ENCODE measurements at places on chromosomes 6 and 20.

DNA sequence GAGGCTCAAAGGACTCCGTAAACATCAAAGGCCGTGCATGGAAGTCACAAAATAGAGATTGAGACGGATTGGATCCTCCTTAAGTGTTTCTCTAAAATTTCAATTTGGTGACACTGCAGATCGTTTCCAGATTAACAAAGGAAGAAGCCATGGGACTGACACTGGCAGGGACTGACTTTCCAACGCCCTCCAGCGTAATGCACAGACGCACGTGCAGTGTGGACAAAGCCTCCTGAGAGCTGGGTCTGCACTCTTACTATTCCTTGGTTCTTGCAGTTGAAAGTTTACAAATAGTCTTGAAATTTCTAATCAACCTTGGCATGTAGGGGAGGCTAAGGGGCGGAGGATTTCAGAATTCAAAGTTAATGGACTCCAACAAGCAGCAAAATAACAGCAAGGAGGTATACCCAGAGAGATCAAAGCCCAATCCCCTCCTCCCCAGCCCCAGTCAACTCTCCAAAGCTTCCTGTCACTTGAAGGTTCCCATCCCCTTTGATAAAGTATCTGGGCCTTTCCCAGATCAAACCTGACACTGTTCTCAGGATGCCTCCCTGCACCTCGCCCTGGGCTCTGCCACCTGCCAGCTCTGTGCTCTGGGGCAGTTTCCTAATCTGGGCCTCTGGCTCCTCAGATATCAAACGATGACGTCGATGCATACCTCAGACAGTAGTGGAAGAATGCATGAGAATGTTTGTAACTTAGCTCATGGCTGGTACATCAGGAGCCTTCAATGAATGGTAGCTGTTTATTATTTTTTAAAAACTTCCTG lies 106.5 kb upstream of the TRAF3IP2 start:
- DNase-seq = no peak

DNA sequence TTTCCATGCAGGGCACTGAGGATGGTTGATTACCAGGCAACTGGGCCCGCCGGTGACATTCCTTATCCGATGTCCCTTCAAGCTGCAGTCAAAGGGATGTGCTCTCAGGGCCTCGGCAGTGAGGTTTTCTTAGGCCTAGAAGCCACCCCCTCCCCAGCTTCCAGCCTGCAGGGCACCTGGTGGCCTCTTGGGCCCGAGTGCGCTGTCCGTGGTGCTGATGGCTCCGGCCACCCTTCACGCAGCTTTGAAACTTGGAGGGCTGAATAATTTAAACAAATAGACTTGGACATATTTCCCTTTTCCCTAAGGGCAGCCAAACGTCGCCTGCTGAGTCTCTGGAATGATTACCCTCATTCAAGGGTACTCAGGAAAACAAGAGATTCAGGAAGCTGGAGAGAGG lies 8.9 kb upstream of the MLN start:
- DNase-seq = no peak

- no peak for DNase-seq
These were observed 48.9 kb upstream of the ECHDC1 start for GRCh38 chr6:127392301-127392700.

DNA sequence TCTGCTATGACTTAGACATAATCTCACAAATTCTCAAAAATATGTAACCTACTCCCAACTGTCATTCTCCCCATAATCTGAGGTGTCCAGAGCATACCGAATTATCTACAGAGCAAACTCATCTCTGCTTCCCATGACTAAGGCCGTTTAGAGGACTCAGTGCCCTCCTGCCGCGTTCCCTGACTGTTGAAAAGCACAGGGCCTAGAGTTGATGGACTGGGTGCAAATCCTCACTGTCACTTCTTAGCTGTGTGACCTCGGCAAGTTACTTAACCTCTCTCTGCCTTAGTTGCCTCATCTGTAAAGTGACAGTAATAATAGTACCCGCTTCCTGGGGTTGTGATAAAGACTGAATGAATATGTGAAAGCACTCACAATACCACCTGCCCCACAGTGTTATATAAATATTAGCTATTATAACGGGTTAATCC lies 4.7 kb upstream of the TUBB2A start:
- DNase-seq = no peak

GRCh38 chr6:36718560-36718959 lies 20.9 kb downstream of the RAB44 start:
- no peak for DNase-seq

DNA sequence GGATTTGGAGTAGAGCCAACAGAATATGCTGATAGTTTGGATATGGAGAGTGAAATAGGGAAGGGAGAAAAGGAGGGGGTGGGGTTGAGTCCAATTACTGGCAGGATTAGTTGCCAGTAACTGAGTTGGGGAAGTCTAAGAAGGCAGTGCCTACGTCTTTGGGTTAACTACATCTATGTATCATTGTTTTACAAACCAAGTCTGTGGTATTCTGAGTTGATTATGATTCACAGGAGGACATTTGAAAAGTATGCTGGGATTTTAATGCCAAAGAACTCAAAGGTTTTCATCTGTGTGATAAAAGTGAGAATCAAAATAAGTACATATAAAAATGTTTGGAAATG lies 14.7 kb downstream of the DSE start:
- no peak for DNase-seq

- DNase-seq = no peak
These were observed 1115.6 kb upstream of the CITED2 start for GRCh38 chr6:140490081-140490480.

GRCh38 chr20:34713194-34713943 lies 9.2 kb downstream of the TP53INP2 start:
- DNase-seq = no peak

DNA sequence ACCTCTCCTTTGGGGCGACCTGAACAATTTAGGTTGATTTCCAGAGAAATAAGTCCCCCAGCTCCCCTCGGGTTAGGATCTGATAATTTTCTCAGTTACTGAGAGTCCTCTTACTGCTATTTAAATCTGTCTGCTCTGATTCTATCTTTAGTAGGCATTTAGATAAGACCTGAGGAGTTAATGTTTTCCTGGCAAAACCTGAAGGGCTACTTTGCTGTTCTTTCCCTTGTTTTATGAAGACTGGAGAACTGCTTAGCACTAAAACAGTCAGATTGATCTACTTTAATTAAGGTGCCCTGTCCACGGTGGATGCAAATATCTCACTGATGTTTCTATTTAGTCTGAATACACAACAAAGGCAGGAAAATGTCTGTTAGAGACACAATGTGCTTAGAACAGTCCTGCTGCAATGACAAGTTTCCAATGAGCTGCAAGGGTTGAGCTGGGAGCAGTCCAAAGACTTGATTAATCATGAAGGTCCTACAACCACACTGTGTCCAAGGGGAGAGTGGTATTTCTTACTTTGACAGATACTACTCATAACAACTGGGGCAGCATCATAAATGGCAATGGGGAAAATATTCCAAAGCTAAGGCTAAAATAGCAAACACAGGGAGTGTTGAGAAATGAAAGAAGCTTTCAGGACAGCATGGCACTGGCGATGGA lies 15.7 kb downstream of the ADTRP start:
- no peak for DNase-seq

DNA sequence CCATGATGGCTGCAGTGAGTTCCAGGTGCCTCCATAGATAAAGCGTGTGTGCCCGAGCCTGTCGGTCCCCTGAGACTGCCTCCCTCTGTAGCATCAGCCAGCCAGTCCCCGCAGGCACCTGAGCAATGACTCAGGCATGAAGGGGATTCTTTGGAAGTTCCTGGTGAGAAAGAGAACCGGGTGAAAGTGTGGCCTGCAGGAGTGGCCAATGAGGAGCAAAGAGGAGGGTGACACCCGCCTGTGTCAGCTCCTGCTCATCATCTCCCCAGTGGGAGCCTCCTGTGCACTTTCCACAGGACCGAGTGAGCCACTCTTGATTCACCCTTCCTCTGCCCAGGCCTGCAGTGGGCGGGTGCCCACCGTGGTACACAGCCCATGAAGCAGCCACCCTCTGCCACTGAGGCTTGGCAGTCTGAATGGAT lies 71.2 kb upstream of the PTPN1 start:
- DNase-seq = no peak

DNA sequence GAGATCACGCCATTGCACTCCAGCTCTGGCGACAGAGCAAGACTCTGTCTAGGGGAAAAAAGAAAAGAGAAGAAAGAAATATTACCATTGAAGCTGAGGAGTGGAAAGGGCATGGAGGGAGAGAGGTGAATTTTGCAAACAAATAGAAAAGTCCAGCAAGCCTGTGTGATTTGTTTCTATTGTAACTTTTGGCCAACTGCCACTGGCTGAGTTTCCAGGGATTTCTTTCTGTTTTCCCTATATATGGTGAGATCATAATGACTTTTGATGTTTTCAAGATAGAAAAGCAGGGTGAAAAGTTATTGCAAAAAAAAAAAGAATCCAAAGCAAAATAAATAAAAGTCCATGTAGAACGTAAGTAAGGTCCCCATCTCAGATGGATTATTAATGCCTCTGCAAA lies 184.2 kb upstream of the RALGAPA2 start:
- no peak for DNase-seq

GRCh38 chr6:122753688-122754056 lies 25.8 kb upstream of the FABP7 start:
- DNase-seq = peak; percentile 62

DNA sequence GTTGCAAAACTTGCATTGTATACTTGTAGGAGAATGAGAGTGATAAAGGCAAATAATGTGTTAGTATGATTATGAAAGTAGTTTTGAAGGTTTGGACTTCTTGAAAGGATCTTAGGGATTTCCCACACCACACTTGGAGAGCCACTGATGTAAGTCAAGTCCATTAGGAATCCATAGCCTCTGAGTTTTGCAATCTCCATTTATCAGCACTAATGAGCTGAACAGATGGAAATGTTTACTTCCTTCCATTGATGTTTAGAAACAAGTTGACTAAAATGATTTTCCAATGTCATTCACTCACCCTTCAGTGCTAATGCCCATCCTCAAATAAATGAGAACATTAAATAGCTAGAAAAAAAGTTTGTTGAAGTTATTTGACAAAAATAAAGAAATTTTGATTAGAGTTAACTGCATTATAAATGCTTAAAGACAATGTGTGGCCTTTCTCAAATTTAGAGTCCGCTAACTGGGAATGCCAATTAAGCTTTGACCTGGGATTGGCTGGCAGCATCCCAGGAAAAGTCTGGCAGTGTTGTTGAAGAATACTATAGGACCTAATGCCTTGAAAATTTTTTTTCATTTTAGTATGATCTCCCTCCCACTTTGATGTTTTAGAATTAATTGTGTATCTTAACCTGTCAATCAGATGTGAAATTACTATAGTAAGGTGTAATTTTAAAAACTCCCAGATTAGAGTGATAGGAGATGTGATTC lies 68.0 kb downstream of the SLC35F1 start:
- no peak for DNase-seq

DNA sequence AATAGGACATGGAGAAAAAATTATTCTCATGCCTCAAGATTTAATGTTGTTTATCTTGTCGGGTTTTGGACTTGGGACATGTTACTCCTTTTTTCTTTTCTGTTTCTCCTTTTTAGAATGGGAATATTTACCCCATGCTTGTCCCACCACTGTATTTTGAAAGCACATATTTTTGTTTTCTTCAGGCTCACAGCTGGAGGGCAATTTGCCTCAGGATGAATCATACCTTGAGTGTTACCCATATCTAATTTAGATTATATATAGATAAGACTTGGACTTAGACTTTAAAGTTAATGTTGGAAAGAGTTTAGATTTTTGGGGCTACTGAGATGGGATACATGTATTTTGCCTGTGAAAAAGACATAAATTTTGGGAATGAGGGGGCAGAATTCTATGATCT lies 541.6 kb upstream of the MAN1A1 start:
- no peak for DNase-seq

DNA sequence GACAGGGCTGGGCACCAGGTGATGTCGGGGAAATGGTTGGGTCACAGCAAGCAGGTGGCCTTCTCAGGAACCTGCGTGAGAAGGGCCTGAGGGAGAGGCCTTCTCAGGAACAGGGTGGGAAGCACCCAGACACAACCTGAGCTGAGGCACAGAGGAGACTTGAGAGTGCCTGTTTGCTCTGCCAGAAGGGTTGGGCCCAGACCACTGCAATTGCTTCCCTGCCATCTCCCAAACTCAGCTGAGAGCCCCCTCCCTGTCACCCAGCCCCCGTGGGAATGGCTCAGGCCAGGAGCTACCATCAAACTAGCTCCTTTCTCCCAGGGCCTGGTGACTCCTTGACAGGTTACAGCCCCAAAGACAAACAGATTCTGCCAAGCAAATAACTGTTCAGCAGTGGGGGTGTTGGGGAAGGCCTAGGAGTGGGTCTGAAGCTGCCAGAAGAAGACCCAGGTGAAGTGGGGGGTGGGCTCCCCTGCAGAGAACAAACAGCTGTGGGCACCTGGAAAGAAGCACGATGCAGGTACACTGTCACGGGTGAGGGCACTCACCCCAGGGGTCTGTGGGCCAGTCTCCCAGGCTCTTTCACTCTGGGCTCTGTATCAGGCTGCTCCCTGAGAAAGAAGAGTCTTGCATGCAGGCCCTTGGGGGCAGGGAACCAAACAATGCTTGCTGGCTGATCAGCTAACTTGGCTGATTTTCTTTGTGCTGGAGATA lies 30.4 kb upstream of the SPDEF start:
- DNase-seq = no peak

- DNase-seq = peak; percentile 66
These were observed 123.3 kb upstream of the COL21A1 start for GRCh38 chr6:56370561-56371211.

- DNase-seq = peak; percentile 83
These were observed 144.4 kb upstream of the MAN1A1 start for GRCh38 chr6:119493980-119494379.

DNA sequence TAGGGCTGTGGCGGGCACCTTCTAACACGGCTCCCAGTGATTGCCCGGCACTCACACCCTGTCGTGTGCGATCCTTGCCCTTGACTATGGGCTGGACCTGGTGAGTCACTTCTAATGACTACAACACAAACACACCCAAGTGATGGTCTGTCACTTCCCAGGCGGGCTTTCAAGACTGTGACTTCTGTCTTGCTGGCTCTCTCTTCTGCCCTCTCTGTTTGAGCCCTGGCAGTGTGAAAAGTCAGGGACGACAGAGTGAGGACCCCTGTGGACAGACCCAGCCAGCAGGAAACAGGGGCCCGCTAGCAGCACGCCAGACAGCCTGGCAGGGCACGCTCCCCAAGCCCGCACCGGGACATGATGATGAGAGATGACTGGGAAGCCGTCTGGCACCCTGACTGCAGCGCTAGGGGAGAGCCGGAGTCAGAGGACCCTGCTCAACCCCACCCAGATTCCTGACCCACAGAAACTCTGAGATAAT lies 43.0 kb downstream of the KIF16B start:
- DNase-seq = no peak

DNA sequence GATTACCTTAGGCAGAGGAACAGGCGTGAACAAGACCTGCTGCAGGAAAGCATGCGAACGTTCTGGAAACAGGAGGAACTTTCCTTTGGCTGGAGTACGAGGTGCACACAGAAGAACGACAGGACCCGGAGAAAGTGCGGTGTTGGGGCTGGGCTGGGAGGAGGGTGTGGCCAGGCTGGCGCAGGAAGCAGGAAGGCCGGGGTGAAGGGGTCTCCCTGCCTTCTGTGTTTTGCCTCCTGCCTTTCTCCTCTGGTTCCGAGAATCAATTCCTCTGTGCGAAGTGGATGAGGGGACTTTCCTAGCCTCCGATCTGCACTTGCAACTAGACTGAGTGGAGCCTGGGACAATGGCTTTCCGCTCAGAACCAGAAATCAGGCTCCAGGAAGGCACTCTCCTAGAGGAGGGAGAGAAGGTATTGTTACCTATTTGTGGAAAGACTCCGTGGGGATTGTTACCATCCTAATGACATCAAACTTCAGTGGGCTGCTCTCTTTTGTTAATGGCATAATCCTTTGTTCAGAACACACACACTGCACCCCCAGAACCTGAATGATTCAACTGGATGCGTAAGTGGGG lies 22.9 kb upstream of the PLEKHG1 start:
- DNase-seq = no peak

GRCh38 chr20:14918281-14918680 lies 580.9 kb upstream of the FLRT3 start:
- no peak for DNase-seq

All from NCI-H774 (cell line).